Activated CD4-positive, alpha-beta memory T cell treated with anti-CD3 and anti-CD28 coated beads, Interleukin-2, amount 10 ng/mL, durations not matched to agents 7 days and 5 days (primary cell): ENCODE measurements at places on chromosomes 1 and 21.

DNA sequence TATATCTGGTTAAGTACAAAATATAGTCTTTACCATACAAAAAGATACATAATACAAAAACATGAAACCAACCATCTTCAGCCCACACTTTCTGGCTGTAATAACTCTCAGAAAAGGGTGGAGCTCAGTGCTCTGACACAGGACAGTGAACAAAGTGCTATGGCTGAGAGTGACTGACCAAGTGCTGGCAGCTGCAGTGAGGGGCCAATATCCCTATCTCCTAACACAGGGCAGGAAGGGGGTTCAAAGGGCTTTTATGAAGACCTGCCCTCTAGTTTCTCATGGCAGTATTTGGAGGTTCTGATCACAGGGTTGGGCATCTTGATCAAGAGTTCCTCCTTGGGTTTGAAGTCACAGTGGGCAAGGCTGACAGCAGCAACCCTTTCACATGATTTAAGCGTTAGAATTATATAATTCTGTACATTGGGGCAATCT lies 3.9 kb downstream of the TXNIP start:
- no peak for DNase-seq

DNA sequence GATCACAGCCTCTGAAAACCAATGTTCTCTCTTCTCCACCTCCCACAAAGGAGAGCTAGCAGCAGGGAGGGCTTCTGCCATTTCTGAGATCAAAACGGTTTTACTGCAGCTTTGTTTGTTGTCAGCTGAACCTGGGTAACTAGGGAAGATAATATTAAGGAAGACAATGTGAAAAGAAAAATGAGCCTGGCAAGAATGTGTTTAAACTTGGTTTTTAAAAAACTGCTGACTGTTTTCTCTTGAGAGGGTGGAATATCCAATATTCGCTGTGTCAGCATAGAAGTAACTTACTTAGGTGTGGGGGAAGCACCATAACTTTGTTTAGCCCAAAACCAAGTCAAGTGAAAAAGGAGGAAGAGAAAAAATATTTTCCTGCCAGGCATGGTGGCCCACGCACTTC lies 35.8 kb upstream of the TDRD10 start:
- DNase-seq = no peak

GRCh38 chr1:201648066-201648906 lies 109.4 kb downstream of the NAV1 start:
- DNase-seq = no peak

DNA sequence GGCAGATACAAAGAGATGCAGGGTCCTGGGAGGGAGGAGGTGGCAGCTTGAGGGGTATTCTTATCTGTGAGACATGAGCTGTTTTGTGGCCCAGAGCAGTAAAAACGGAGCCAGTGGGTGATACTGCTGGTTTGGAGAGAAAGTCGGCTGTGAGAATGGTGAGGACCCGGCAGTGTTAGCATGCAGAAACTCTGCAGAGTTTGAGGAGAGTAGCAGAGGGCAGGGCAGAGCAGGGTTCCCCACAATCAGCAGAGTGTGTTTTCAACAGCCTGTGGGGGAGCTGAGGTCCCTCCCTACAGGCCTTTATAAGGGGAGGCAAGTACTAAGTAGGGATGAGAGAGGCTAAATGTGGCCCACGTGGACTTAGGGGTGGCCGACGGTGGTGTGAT lies 423 bp downstream of the SLAMF8 start:
- DNase-seq = no peak

DNA sequence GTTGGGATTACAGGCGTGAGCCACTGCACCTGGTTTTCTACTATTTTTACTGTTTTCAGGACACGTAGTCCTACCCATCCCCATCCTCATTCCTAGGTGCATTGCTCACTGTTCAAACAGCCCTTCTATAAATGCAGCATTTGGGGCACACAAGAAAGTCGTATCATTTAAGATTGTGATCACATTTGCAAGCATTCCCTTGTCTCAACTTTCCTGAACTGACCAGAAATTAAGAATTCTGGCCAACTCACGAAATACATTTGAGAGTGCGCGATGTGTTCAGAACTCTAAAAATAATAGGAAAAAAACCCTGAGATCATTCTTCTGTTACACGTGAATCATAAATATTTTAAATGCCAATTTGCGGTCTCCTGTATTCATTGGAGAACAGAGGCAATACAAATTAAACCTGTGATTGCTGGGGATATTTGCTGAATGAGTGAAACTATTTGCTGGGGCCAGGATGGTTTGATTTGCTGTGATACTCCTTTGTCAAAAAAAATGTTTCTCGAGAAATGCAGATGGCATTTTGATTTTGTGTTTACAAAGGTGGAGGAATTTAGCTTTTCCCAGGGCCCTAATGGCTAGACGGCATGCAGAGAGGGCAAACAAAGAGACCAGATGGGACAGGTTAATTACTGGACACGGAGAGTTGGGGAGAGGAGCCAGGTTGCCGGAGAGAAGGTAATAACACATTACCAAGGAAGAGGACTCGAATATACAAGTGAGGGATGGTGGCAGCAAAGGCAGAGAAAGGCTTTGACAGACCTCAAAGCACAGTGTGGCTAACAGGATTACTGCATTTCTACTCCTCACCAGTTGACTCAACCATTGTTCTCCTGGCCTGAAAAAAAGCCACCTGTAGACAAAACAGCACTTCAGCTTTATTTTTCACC lies 38.4 kb downstream of the STPG1 start:
- no peak for DNase-seq

- no peak for DNase-seq
Observed at GRCh38 chr1:88204111-88204510, 480.0 kb upstream of the PKN2 start.

DNA sequence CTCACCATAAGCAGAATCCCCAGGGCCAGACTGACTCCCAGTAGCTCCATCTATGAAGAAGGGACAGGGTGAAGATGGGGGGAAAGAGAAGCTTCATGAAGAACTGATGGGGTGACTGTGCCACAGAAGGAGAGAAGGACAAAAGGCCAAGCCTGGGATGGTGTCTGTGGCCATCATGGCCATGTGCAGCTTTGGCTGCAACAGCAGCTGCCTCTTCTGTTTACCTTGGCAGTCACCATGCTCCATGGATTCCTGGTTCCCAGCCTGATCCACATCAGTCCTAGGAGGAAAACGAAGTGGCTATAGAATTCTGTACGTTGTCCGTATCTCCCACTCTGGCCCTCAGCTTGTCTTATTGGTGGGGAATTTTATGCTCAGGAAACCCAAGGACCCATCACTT lies 12.0 kb downstream of the SEMA6C start:
- no peak for DNase-seq
